Stimulated activated CD4-positive, alpha-beta T cell treated with anti-CD3 and anti-CD28 coated beads, Interleukin-15, amount 100 ng/mL, for 48 hours (primary cell): ENCODE measurements at places on chromosomes 6 and 20.

- no peak for DNase-seq
These were observed 84.1 kb upstream of the EPB41L1 start for GRCh38 chr20:36070451-36070850.

DNA sequence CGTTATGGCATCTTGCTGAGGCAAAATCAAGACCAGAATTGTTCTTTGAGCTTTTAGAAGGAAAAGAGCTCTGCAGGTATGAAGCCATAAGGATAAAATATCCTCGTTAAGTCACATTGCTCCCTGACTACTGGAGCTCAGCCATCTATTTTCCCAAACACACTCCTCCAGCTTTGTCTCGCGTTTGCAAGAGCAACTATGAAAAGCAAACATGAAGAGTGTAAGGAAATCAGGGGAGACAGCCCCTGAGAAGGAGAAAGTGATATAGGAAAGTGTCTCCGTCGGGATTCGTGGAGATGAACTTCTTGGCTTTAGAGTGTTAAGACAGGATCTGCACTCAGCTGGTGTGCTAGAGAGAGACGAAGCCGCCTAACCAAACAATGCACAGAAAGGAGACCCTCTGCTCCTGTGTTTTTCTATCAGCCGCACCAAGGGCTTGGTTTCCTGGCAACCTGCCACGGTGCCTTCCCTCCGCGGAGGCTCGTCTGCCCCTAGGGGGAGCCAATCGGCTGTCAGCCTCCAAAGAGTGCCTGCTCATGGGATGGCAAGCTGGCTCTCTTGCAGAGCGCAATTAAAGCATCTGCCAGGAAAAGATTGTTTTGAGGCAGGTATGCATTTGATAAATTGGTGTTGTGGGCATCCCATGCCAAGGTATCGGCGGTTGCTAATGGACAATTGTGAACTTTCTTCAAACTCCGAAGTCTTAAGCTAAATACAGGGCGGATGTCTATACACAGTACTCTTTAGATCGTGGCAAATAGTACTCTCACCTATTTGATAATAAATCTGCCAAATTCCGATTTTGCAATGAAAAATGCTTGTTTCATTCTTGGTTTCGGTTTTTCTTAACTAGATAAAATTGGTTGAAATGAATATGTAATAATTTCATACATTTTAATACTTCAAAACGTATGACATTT lies 603.2 kb downstream of the RNF144B start:
- peak; percentile 16 for DNase-seq

- DNase-seq: no peak
These were observed 9.2 kb upstream of the RGS17 start for GRCh38 chr6:153140299-153140698.

DNA sequence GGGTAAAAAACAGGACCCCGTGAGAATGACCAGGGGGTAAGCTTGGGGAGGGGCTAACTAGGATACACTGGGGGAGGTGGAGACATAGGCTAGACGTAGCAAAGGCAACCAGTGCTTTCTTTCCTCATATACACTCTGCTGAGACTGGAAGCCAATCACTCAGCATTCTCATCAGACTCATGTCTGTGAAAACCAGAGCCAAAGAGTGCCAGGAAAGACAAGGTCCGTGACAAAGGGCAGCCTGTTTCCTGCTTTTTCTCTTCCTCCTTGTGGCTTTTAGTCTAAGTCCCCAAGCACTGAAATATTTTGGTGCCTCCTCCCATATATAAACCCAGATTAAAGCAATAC lies 97.9 kb upstream of the NEDD9 start:
- no peak for DNase-seq
